ENCODE measurements at places on chromosomes 5 and 9.

DNA sequence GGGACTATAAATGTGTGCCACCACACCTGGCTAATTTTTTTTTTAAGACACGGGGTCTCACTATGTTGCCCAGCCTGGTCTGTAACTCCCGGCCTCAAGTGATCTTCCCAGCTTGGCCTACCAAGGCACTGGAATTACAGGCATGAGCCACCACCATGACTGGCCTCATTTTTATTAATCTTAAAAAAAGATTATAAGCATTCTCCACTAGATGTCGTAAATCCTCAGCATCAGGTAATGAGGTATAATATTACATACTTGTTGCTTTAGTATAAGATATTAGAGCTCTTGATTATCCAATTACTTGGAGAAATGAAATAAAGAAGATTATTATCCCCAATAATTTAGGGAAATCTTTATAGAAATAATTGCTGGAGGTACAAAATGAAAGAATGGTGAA is 78.2 kb upstream of the HTR1A start:
- no peak for DNase-seq

DNA sequence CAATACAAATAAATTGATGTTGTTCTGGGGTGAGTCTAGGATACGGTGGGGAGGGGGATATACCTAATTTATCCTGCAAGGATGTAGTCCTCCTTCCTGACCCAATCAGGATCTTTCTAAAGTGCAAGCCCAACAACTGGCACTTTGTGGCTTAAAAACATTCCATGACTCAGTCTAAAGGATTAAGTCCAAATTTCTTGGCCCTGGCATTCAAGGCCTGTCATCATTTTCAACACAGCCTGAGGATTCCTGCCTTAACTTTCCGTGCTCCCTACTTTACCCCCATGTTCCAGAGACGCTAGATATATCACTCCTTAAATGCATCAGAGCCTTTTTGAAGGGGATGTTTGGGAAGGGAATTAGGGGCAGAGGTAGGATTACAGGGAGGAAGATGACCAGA is 1.0 kb downstream of the FAM221B start:
- no peak for DNase-seq

GRCh38 chr9:34254966-34255825 is 73.9 kb downstream of the KIF24 start:
- DNase-seq, result peak; percentile 31

DNA sequence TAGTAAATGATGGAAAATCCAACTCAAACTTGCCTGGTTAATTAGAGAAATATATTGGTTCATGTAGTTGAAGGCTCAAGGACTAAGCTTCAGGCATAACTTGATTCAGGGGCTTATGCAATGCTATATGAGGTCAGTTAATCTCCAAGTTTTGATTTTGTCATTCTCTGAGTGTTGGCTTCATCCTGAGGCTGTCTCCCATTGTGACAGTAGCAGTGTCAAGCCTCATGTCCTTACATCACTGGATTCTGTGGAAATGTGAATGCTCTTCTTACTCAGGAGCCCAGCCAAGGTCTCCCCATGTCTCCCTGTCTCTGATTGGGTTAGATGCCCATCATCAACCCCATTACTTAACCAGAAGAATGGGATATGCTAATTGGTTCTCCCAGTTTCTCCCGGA is 44.4 kb upstream of the SNX2 start:
- no peak for DNase-seq

DNA sequence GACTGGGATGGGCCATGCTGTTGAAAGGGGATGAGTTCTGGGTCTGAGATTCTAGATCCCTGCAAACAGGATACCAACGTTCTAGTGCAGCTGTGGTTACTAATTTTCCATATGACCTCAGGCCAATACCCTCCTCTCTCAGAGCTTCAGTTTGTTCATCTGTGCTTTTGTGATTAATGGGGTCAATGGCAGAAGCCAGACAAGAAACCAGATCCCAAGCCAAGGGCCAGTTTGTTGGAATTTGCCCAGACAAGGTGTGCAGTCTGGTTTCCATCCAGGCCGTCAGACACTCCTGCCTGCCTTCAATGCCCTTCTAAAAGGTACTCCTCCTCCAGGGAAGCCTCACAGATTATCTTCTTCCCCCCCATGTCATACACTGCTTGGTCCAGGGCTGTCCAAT is 11.4 kb downstream of the MYORG start:
- no peak for DNase-seq

All from H54 (cell line).